NAMALWA (cell line): ENCODE measurements at places on chromosomes 16 and 17.

DNA sequence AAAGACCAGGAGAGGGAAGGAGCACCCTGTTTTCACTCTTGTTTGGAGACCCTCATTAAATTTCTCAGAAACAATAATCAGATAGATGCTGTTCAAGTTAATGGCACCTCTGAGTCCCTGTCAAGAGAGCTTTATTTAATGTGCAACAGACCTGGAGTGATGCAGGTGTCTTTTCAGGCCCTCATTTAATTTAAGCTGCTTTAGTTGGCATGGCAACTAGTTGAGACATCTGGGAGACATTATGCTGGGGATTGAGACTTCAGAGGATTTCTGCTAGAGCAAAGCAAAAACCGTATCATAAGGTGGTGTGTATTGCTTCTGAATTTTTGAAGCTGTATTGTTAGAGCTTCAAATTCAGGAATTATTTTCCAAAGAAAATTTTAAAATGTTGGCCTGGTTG, 108.5 kb downstream of the NLK start:
- DNase-seq, result peak; percentile 18

GRCh38 chr16:57500578-57501111, 14.4 kb upstream of the DOK4 start:
- DNase-seq, result no peak

- no peak for DNase-seq
Measured at GRCh38 chr17:385836-386140, 33.2 kb upstream of the RPH3AL start.

DNA sequence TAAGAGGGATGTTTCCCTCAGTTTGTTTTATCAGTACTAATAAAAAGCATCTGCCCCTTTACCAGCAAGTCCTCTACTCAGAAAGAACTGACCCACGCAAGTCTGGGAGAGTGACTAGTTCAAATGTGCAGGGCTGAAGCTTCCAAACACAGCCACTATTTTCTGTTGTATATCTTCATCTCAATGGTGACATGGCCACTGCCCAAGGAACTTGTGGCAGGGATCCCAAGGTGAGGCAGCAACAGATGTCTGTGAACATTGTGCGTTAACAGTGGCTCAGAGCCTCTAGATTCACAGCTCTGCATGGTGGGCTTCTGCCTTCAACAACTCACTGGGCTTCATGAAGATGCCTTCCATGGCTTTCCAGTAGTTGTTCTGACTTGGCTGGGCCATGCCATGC, 3.7 kb upstream of the BLTP2 start:
- no peak for DNase-seq

GRCh38 chr16:80457871-80458270, 82.9 kb upstream of the DYNLRB2 start:
- DNase-seq, result no peak

DNA sequence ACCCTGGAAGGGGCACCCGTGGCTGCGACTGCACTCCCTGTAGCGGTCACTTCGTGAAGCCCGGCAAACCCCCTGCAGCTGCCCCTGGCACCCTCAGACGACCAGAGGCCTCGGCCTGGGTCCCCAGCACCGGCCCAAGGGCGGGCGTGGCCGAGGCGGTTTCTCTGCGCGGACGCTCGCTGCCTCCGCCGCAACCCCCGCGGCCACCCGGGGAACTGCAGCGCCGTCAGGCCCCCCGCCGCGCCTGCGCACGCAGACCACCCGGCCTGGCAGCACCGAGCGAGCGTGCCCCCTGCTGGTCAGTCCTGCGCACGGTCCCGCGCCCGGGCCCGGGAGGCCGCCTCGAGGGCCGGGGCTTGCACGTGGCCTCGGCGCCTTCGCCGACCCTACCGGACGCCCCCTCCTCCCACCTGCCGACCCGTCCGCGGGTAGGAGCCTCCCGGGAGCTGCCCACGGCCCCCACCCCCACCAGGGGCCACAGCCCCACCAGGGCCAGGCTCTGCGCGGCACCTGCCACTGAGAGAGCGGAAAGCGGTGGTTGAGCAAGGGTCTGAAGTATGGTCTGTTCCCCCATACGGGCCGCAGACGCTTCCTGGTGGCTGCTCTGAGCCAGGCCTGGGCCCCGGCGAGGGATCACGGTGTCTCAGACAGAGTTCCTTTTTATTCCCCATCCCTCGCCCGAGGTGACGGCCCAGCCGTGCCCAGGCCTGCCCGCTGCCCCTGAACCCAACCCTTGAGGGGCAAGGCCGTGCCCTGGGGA, 11.5 kb upstream of the HS3ST6 start:
- peak; percentile 86 for DNase-seq

- DNase-seq, result no peak
Measured at GRCh38 chr16:51641191-51641765, 490.2 kb upstream of the SALL1 start.

- DNase-seq, result peak; percentile 82
Measured at GRCh38 chr17:1592751-1593629, 30.4 kb upstream of the PITPNA start.

GRCh38 chr16:46826631-46827030, 4.3 kb downstream of the C16orf87 start:
- no peak for DNase-seq

GRCh38 chr17:4969047-4969550, 1.5 kb upstream of the SPAG7 start:
- no peak for DNase-seq

DNA sequence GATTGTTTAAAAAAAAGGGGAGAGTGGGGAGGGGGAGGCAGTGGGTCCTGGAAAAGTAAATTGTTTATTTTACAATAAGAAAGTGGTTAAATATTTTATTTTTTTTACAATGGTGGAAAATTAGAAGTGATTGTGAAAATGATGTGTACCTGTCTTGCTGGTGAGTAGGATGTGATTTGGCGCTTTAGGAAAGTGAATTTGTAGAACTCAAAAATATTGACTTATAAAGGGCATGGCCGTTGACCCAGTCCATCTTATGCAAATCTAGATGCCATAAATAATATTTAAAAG, 10.2 kb upstream of the CES1 start:
- DNase-seq, result no peak

DNA sequence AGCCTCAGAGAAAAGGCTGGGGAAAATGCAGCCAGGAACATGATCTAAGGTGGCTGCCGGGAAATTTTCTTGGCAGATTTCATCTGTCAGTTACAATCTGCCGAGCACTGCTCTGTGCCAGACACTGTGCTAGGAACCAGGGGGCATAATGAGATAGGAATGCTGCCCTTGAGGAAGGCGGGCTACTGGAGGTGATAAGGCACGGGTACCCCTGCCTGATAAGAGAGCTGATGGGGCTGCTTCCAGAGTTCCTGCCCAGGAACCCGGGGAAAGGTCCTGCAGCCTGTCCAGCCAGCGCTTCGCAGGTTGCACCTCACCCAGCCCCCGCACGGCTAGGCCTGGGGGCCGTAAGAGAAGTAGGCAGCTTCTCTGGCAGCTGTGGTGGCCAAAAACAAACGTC, 3.1 kb downstream of the SCNN1G start:
- DNase-seq, result no peak

GRCh38 chr17:27247071-27247957, 46.6 kb upstream of the WSB1 start:
- DNase-seq, result no peak

GRCh38 chr16:1770328-1771187, 785 bp downstream of the NME3 start:
- no peak for DNase-seq

GRCh38 chr17:34379868-34380267, 16.8 kb upstream of the CCL1 start:
- DNase-seq, result no peak

DNA sequence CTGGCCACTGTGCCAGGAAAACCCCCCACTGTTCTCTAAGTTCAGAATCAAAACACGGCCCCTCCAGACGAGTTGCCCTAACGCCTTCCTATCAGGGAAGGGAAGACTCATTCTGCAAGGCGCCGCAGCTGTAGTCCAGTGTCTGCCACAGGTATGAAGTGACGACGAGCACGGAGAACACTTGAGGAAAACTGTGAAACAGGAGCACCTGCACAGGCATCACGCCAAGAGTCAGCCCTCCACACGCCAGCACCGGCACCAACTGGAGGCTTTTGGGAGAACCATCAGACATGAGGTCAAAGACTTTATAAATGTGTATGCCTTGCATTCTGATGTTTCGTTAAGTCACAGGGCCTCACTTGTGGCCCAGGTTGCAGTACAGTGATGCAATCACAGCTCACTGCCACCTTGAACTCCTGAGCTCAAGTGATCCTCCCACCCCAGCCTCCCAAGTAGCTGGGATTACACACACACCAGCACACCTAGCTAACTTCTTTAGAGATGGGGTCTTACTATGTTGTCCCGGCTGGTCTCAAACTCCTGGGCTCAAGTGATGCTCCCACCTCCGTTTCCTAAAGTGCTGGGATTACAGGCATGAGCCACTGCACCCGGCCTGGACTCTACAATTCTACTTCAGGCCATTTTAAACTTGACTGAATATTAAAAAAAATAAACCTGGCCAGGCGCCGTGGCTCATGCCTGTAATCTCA, 22.9 kb downstream of the KLHDC4 start:
- DNase-seq, result no peak

GRCh38 chr16:10729104-10730048, 14.3 kb upstream of the NUBP1 start:
- no peak for DNase-seq

- DNase-seq, result no peak
Measured at GRCh38 chr17:30334421-30334820, 564 bp upstream of the TMIGD1 start.

DNA sequence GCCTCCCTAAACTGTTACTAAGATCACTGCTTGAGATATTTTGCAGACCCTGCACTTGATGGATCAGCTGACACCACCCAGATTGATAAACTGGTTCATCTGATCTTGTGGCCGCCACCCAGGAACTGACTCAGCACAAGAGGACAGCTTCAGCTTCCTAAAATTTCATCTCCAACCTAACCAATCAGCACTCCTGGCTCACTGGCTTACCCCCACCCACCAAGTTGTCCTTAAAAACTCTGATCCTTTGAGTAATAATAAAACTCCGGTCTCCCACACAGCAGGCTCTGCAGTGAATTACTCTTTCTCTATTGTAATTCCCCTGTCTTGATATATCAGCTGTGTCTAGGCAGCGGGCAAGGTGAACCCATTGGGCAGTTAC, 174.8 kb downstream of the UTP18 start:
- no peak for DNase-seq

DNA sequence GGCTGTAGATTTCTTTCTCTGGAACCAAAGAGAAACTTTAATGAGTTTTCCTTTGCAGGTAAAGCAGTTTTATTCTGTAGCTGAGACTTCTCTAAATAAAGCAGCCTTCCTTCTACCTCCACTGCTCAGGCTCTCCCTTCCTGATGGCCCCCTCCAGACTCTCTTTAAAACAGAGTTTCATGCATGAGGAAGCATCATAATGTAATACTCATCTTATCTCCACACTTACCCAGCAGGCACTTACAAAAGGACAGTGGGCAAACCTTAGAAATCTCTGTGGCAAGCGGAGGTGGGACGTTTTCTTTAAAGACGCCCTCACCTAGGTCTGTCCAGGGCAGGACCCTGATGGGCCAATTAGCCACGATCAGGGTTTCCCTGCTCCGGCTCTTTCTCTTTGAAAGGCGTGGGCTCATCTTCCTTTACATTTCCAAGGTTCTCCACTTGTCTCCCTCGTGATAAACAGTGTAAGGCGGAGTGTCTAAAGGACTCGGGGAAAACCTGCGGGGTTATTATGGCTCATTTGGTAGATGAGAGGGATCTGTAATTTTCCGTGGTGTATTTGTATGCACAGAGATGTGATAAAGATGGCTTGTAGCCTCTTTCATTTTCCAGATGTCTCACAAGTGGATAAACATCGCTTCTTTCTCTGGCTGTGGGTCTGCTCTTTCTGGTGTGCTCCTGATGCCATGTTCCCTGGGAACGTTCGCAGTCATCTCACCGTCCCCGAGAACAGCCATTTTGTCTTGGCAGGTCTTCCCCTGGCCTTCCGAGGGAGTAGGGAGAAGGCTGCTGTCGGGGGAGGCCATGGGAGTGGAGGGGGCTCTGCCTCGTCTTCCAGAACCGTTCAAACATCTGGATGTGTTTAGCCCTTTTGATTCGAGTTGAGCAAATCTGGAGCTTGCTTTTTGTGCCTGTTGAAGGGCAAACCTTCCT, 239.0 kb downstream of the CCDC182 start:
- no peak for DNase-seq

DNA sequence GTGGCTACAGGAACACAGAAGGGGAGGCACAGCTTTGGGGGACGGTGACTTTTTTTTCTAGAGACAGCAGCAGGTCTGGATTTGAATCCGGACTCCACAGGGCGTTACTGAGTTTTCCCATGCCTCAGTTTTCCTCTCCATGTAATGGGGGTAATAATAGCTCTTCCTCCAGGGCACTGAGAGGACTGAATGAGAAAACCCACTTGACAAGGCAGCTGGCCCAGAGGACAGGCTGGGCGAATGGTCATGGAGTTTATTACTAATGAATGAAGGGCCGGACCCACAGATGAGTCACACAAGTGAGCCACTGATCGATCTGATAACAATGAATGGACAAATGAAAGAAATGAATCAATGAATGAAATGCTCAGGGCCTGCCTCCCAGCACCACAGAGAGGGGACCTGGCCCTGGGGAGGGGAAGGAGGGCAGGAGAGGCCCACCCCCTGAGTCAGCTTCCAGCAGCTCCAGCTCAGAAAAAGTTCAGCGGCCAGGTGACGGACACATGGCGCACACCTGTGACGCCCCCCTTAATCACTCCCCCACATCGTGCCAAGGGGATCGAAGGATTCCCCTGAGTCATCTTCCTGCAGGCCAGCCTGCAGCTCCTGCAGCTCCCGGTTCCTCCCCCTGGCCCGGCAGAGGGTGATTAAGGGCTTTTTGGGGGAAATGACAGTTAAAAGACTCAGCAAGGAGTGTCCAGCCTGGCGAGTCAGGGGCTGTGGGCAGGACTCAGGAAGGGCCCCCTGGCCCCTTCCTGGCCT, 54.3 kb downstream of the SOCS1 start:
- DNase-seq, result no peak

GRCh38 chr17:28554565-28554964, 2.1 kb upstream of the UNC119 start:
- no peak for DNase-seq

GRCh38 chr16:54511222-54511731, 224.7 kb upstream of the IRX3 start:
- DNase-seq, result no peak

DNA sequence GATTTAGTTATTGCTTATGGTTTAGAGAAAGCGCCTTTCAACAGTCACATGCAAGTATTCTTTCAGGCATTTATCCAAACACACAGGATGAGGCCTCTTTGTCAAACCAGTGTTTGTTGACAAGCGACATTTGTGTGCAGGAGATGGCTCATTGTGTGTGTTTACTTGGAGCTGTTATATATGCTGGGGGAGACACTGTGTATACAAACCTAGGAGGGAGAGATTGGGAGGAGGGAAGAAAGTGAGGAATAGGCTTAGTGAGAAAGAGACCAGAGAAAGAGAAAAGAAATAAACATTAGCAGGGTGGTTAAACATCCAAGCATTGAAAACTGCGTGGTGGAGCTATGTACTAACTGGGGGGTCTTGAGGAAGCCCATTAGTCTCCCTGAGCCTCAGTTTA, 437.6 kb downstream of the MAF start:
- DNase-seq, result no peak

DNA sequence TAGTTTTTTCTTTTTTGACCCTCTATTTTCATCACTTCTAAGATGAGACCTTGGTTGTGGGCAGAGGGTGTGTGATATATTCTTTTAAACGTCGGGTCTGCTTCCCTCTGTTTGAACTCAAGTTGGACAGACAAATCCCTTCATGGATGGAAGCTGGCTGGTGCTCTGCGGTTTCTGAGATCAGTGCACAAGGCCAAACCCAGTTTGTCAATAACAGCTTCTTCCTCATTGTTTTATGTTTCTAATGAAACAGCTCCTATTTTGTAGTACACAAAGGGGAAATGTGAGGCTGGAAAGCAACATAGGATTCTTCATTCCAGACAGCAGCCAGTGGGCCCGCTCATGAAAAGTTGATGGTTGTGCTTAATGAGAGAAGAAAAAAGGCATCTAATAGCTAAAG, 159.6 kb downstream of the PRKCA start:
- no peak for DNase-seq
